Amniotic stem cell (primary cell): ENCODE measurements at places on chromosomes 7 and 10.

- no peak for DNase-seq
These were observed 83.1 kb downstream of the SNX10 start for GRCh38 chr7:26374647-26375373.

DNA sequence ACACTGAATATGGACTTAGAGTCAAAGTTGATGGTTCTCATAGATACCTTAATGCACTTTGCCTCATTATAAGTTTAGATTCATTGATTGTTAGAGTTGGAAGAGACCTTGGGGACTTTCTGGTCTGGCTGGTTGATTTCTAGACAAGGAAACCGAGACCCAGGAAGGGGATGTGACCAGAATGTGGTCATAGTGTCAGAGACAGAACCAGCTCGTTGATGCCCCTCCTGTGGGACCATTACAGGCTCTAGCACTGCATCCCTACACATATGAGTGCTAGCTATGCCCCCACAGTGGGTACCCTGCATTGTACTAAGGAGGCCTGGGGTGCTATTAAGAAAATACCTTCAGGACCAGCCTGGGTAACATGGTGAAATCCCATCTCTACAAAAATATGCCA is 306.6 kb downstream of the CAMK1D start:
- DNase-seq = no peak

DNA sequence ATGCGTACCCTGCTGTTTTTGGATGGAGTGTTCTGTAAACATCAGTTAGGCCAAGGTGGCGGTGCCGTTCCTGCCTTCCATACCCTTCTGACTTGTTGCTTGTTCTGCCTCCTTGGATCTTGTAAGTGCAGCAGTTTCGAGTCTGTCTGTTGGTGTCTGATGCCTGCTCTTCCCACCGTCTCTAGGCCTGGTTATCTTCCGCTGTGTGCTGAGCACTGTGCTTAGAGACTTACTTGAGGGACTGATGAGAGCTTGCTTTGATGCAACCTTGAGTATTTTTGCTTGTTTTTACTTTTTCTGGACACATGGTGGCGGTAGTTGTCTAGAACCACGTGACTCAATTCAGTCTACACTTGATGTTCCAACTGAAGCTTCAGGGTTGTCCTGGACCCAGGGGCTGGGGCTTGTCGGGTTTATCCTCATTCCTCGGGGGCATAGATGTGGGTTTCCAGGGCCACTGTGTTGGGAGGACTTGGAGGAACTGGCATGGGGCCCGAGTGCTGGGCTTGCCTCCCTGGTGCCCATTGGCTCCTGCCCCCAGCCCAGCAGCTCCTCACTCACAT is 14.4 kb upstream of the SPRN start:
- DNase-seq = no peak

DNA sequence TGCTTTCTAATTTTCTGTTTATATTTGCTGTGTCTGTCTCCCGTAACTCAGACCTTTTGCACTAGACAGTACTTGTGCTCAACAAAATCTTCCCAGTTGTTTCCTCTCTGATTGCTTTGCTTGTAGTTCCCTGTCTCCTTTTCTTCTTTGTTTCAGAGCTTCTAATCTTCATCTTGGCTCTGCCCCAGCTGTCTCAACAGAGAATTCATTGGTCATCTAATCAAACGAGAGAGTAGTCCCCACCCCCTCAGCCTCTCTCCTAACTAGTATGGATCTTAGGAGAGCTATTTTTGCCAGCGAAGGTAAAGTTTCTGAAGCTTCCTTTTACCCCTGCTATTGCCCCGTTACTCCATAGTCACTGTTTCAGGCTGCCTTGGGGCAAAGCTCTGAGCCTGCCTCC is 32.8 kb downstream of the SLC26A4 start:
- DNase-seq = no peak

GRCh38 chr7:290554-291372 is 793 bp downstream of the FOXL3 start:
- DNase-seq = no peak
